ENCODE measurements at places on chromosomes 6 and 20.
A peak's percentile ranks its signal among the peaks of the same experiment; 100 is the strongest.

GRCh38 chr20:723756-724155, 44.5 kb downstream of the SLC52A3 start:
- no peak for DNase-seq

GRCh38 chr6:79574630-79575225, 37.5 kb upstream of the LCA5 start:
- DNase-seq: no peak

GRCh38 chr6:38725414-38726183, 10.5 kb downstream of the DNAH8 start:
- DNase-seq: no peak

GRCh38 chr6:112030206-112030960, 23.5 kb upstream of the CCN6 start:
- DNase-seq: no peak

DNA sequence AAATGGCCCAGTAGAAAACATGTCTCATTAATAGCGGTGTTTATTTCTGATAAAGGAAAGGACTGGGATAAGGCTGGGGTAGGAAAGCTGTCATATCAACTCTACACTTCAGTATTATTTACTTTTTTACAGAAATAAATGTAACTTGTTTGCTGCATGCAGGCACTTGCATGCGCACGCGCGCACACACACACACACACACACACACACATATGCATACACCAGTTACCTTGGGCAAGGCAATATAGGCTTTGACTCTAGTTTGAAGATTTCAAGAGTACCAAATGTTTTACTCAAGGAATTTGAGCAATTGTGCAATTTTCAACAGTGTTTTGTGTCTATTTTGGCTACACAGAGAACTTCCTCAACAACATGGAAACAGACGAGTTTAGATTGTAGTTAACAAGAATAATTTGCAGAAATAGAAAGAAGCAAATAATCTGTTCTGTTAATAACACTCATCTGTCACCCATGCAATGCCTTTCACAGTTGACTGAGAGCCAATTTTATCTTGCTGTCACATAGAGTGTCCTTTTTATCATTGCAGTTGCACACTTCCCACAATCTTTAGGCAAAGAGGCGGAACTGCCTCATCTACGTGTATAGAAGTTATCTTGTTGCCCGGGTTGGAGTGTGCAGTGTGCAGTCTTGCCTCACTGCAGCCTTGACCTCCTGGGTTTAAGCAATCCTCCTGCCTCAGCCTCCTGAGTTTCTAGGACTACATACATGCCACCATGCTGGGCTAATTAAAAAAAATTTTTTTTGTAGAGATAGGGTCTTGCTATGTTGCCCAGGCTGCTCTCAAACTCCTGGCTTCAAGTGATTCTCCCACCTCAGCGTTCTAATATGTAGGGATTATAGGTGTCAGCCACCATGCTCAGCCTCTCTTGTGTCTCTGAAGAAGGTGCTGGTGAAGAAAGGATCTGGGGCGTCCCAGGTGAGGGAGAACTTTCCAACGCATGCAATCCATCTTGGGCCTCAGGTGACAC, 74.8 kb upstream of the SHLD1 start:
- DNase-seq: no peak

- no peak for DNase-seq
These were observed 38.4 kb downstream of the HS3ST5 start for GRCh38 chr6:114304304-114304887.

GRCh38 chr6:134849920-134850447, 99.9 kb downstream of the ALDH8A1 start:
- no peak for DNase-seq

DNA sequence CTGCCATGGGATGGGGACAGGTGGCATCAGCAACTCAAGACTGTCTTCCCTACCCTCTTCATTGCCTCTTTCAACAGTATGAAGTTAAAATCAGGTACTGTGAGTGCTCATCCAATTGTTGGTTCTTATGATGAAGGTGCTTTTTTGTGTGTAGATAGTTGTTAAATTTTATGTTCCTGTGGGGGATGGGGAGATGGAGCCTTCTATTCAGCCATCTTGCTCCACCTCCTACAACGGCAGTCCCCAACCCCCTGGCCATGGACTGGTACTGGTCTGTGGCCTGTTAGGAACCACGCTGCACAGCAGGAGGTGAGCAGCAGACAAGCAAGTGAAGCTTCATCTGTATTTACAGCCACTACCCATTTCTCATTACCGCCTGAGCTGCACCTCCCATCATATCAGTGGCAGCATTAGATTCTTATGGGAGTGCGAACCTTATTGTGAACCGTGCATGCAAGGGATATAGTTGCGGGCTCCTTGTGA, 47.8 kb upstream of the TOP1 start:
- DNase-seq: no peak

DNA sequence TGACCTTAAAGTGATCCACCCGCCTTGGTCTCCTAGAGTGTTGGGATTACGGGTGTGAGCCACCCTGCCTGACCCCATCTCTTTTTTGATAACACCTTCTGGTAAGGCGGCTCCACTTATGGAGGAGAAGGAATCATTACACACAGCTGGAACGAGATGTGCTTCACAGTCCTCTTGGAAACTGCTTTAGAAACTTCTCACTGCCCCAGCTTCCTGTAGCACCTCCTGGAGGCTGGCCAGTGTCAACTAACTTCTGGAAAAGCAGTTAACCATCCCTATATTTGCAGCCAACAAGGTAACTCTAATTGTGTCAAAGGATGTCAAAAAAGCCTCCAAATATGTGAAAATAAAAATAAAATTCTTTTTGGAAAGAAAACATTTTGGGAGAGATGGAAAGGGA, 48.8 kb upstream of the BCLAF1 start:
- DNase-seq: no peak

DNA sequence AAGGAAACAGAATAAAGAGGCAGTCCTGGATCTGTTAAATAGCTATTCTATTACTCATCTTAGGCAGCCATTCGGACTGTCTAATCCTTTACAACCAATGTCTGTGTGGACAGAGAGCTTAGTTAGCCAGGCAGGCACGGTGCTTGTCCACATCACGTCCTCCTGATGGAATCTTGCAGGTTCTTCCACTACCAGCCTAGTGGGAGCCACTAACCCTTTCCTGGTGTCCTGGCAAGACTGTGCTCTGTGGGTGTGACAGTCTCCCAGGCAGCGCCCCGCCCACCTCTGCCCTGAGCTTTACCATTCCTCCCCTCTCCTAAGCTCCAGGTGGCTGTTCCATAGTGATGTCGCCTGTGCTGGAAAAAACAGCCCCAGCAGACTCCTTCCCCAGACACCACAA, 78.3 kb upstream of the CLDN20 start:
- DNase-seq: no peak

DNA sequence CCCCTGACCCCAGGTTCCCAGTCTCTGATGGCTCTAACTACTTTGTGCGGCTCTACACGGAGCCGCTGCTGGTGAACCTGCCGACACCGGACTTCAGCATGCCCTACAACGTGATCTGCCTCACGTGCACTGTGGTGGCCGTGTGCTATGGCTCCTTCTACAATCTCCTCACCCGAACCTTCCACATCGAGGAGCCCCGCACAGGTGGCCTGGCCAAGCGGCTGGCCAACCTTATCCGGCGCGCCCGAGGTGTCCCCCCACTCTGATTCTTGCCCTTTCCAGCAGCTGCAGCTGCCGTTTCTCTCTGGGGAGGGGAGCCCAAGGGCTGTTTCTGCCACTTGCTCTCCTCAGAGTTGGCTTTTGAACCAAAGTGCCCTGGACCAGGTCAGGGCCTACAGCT, 9.6 kb downstream of the PIGT start:
- DNase-seq: no peak

GRCh38 chr6:121338366-121338765, 4.1 kb upstream of the TBC1D32 start:
- no peak for DNase-seq

GRCh38 chr20:21702553-21703470, 2.7 kb upstream of the PAX1 start:
- DNase-seq: peak; percentile 50

- no peak for DNase-seq
These were observed 39.3 kb downstream of the ATRN start for GRCh38 chr20:3510110-3510509.

DNA sequence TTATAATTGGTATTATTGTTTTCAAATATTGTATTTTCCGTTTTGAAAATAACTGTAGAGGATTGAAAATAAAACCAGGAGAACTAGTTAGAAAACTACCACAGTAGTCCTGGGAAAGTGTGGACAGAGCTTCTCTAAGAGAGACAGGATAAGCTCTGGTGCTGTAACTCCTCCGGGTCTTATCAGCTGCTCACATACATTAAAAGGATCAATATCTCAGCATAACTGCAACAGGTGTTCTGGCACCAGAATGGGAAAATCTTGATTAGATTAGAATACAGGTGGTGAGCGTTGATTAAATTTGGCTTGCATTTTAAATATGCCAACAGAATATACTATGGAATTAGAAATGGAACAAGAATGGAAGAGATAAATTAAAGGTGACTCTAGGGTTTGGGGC, 1138.9 kb upstream of the ADGRB3 start:
- DNase-seq: no peak

GRCh38 chr6:110705543-110705942, 109.7 kb downstream of the CDK19 start:
- DNase-seq: no peak

DNA sequence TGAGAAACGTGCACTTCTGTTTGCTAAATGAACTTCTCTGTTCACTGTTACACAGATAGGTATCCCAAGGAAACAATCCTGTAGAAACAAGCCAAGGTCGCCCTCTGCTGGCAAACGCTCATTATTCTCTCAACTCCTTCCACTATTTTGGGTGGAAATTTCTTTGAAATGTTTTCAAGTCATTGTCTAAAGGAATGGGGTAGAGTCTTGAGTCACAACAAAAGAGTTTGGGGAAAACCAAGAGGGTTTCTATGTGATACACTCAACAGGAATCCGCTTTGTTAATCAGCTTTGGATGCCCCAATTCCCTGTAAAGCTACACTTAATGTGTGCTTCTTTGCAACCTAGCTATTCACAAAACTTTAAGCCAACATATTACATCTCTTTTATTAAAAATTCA, 4.6 kb upstream of the RAE1 start:
- peak; percentile 64 for DNase-seq

- DNase-seq: no peak
These were observed 31.9 kb downstream of the HLA-DPB1 start for GRCh38 chr6:33107641-33108040.

- peak; percentile 30 for DNase-seq
These were observed 1.4 kb downstream of the GFOD1 start for GRCh38 chr6:13485923-13486562.

DNA sequence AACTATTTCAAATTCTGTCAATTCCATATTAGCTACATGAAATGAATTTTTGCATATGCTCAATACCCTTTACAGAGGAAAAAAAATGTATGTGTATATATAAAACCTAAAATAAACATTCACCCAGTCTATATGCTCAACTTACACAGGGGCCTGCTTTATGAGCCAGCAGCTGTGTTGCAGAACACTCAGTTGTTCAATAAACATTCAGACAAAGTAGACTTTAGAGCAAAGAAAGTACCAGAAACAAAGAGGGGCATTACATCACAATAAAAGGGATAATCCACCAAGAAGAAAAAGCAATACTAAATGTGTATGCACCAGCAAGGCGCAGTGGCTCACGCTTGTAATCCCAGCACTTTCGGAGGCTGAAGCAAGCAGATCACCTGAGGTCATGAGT, 9.5 kb downstream of the COQ3 start:
- no peak for DNase-seq

- no peak for DNase-seq
These were observed 44.0 kb downstream of the MAP7 start for GRCh38 chr6:136506124-136506799.

GRCh38 chr6:15256538-15257271, 10.8 kb downstream of the JARID2 start:
- no peak for DNase-seq

GRCh38 chr6:137914530-137915193, 47.6 kb downstream of the TNFAIP3 start:
- no peak for DNase-seq

DNA sequence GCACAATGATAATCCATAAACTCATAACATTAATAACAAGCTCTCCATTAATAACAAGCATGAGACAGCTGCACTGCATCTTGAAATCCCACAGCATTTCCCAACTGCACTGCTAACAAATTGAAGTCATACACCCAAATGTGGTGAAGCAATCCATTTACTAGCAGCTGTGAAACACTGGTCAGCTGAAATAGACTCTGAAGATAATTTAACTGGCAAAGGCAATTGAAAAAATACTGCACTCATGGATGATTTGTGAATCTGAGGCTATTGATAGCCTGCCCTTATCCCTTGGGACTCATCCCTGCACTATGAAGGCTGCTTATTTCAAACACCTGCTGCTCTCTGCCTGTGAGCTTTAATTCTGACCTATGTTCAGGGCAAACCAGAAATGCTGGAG, 49.1 kb upstream of the PLCB1 start:
- DNase-seq: no peak

DNA sequence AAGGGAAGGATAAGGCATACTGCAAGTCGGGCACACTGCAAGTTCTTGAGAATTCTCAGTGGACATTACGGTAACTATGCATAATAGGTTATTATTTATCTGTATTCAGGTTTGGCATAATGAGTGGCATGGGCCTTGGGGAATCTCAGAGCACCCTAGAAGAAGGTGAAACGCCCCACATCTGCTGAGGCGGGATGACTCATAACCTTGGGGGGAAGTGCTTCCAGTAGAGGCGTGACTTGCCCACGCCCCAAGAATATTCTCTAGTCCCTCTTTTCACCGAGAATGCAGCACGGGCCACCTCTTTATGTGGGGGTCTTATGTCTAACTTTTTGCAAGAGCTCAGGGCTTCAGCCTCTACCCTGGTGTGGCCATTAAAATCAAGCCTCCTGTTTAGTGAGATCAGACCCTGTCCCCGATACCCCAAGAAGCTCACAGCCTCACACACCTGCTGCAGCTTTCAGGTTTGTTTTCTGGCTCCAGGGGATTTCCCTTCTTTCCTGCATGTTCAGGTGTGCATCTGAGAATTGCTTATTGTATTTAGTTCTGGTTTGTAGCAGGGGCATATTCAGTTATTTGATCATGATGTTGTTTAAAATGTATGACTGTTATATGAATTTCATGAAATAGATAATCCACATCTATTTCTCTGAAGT, 19.1 kb downstream of the ZFP64 start:
- DNase-seq: no peak

DNA sequence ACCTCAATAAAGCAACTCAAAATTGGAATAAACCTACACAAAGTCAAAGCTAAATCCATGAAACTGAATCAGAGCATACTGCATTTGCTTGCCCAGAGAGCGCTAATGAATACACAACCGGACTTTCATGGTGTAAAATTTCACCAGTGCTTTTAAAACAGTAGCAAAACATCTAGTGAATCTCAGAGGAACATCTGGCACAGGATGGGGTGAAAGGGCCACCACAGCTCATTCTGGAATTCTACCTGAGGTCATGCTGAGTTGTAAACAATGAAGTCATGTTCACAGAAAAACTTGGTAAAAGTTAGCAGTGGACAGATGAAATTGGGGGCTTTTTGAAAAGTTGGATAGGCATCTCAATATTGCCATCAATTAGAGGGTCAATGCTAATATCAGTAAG, 125.6 kb upstream of the STXBP5 start:
- DNase-seq: no peak

- DNase-seq: no peak
These were observed 40.6 kb downstream of the SH3BGRL2 start for GRCh38 chr6:79671600-79672266.
